ENCODE measurements at places on chromosomes 6 and 20. TPM values are rescaled to one million over a fixed set of nuclear protein-coding genes. Genes with fewer than 3 reads are reported as not detected.

DNA sequence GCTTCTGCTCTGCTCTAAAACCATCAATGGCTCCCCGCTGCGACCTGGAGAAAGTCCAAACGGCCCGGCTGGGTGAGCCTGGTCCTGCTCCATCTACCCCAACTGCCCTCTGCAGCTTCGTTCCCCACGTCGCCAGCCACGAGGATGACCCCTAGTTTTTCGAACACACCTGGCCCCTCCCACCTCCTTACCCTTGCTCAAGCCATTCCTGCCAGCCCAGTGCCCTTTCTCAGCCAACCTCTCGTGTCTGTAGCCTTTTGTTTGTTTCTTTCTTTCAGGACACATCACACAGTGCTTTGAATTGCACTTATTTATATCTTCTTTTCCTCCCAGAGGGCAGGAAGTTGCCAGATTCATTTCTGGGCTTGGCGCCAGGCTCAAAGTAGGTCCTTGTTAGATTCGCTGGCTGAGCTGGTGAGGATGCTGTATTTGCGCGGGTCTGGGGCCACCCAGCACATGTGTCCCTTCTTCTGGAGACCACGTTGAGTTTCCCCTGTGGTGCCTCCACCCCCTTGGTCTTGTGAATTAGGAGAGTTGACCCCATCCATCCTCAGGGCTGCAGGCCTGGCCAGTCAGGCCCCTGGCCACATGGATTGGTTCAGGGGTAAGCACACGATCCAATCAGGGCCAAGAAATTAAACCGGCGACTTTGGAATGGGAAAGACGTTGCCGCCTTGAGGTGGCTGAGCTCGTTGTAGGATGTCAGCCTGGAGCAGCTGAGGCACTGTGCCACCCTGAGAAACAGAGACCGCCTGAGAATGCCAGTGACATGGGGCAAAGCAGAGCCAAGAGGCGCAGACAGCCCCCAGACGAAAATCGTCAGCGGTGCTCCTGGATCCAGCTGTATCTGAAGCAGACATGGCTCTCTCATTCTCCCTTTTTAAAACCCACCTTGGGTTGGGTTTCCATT lies 156.0 kb downstream of the CEBPB start:
- no peak for DNase-seq

GRCh38 chr6:114000069-114000468 lies 29.1 kb upstream of the HDAC2 start:
- DNase-seq = no peak

- no peak for DNase-seq
Observed at GRCh38 chr6:125769147-125769783, 19.8 kb downstream of the HEY2 start.

DNA sequence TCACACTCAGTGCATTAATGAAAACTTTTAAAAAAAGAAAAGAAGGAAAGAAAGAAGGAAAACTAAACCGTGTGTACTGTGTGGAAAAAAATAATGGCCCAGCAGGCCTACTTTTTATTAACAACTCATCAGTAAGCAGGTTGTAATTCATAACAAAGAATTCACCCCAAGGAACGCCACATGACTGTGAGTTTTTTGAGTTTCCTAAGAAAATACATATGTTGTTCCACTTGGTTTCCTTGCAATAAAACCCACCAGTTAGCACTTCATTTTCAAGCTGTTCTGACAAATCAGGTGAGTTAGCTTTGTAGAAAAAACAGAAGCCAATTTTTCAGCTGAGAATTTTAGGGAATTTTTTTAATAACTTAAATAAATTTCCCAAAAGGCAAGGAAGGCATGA lies 259.3 kb upstream of the TBX18 start:
- DNase-seq = no peak

GRCh38 chr6:68559716-68560115 lies 75.4 kb upstream of the ADGRB3 start:
- DNase-seq = no peak

PLCB1 gene
- 16.9 TPM for total RNA-seq

RGS19 gene
- 29.0 TPM for total RNA-seq

DNA sequence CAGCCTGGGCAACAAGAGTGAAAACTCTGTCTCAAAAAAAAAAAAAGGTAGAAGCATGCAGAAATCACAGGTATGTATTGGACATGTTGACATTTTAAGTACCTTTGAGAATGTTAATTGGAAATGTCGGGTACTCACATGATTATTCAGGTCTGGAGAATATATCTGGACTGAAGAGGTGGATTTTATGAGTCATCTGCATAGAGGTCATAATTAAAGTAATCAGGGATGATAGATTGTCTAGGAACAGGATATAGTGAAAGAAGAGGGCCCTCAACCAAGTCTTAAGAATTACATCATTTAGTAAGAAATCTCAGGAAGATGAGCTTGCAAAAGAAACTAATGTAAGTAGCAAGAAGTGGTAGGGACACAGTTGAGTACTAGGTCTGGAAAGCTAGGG lies 212.5 kb downstream of the UTRN start:
- DNase-seq = no peak

GRCh38 chr20:44979090-44979621 lies 12.8 kb downstream of the STK4 start:
- no peak for DNase-seq

DNA sequence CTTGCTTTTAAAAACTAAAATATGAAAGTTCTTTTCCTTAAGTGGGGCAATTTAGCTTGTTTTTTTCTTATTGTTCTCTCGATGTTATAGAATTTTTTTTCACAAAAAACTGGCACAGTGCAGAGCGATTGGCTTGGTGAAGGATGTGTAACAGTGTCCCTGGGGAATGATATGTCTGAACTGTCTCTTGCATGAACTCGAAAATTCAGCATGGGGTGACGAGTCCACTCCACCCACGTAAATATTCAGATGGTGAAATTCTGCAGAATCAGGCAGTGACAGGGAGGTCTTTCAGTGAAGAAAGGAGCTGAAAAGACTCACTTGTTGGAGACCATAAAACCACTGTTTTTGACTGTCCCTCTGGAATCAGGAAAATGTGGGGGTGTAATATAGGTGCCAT lies 505.3 kb downstream of the MMUT start:
- no peak for DNase-seq

DNA sequence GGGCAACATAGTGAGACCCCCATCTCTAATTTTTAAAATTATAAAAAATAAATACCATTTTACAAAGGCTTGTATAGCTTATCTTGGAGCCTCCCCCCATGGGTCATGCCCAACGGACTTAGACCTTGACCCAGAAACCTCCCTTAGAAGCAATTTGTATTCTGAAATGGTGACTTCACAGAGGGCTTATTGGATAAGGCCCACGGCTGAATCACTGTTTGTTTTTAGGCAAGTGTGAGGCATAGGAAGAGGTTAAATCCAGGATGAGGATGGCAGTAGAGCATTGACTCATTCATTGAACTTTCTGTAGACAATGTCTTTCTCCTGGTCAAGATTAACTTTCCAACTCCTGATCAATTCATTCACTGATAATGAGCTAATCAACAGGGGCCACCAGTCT lies 6.2 kb upstream of the SNAI1 start:
- DNase-seq = no peak

DNA sequence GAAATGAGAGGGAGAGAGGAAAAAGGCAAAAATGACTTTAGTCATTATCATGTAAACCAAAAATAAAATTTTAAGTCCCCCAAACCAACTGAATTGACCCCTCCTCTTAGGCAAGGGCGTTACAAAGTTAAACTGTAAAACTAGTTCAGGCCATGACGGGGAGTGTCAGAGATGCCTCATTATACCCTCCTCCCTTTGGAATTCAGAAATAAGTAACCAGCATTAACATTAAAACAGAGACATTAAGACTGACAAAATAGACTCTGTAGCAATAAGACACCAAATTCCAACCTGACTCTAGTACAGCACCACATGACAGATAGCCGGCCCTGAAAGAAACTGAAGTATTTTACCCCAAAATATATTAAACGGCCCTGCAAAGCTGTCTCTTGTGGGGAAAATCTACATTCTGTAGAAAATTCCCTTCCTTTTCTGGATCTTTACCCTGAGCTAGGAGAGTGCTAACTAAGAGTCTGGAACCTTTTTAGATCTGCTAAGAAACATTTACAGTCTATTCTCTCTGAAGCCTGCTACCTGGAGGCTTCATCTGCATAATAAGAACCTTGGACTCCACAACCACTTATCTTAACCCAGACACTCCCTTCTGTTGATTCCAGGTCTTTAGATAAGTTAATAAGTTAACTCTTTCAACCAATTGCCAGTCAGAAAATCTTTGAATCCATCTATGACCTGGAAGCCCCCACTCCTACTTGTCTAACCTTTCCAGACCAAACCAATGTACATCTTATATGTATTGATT lies 150.7 kb downstream of the PKHD1 start:
- DNase-seq = no peak

- no peak for DNase-seq
Observed at GRCh38 chr20:3326779-3327521, 80.5 kb downstream of the DNAAF9 start.

GRCh38 chr6:108608453-108609275 lies 47.9 kb downstream of the FOXO3 start:
- DNase-seq = no peak

DNA sequence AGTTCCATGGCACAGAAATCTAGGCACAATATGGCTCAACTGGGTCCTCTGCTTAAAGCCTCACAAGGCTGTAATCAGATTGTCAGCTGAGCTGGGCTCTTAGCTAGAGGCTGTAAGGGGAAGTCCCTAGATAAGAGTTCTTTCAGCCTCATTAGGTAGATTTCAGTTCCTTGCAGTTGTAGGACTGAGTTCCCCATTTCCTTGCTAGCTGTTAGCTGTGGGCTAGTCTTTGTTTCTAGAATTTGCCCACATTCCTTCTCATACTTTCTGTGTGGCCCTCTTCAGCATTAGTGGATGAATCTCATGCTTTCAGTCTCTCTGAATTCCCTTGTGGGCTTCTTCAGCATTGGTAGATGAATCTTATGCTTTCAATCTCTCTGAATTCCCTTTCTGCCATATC lies 71.0 kb upstream of the MRAP2 start:
- no peak for DNase-seq

DNA sequence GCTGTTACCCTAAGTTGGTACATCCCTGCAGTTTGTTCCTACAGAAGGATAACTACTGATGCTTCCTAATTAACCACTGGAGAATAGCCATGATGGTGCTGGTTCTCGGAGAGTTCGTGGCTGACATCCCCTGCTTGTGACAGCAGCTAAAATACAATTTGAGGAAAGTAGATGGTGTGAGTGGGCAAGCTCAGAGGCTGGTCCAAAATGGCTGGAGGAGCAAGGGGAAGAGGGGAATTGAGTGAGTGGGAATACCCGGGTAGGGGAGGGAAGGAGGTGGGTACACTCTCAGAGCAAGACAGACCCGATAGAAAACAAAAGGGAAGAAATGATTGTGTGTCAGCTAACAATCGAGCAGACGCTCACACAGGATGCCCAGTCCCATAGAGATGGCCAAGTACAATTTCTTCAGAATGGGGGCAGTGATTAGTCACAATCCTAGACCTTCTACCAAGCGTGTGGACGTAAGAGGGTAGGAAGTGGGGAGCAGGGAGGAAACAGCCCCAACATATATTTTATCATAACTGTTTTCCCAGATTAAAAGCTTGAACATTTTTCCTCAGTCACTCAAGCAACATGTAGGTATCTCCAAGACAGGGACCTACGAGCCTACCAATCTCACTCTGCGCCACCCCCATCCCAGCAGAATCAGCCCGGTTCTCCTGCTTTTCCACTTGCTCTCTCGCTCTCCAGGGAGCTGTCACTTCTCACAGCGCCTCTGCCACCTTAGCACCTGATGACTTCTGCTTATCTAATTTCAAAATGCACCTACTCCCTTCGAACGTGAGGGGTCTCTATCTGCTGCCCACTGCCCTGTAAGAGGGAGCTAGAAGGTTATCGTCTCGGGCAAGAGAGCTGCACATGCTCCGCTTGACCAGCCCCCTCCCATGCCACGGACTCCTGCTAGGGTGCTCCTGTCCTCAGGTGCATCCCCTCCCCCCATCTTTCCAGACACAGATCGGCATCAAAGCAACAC lies 26.2 kb downstream of the RIPOR2 start:
- DNase-seq = no peak

DNA sequence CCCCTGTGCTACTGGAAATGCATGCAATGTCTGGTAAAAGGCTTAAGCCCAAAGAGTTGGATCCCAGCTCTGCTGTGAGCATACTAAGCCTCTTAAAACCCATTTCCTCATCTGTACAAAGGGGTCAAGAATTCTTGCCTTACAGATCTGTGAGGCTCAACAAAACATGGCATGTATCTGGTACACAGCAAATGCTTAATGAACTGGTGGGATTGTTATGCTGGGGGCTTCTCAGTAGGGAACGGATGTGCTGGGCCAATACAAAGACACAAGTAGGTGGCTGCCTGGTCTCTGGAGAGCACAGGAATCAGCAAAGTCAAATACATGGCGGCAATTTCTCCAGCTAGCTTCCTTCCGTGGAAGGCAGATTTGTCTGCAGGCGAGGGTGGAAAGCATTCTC lies 62.3 kb downstream of the LAMP5 start:
- no peak for DNase-seq

FNDC1 gene
- total RNA-seq = 1.2 TPM

- DNase-seq = no peak
Observed at GRCh38 chr20:35907017-35907701, 47.1 kb downstream of the SCAND1 start.

DNA sequence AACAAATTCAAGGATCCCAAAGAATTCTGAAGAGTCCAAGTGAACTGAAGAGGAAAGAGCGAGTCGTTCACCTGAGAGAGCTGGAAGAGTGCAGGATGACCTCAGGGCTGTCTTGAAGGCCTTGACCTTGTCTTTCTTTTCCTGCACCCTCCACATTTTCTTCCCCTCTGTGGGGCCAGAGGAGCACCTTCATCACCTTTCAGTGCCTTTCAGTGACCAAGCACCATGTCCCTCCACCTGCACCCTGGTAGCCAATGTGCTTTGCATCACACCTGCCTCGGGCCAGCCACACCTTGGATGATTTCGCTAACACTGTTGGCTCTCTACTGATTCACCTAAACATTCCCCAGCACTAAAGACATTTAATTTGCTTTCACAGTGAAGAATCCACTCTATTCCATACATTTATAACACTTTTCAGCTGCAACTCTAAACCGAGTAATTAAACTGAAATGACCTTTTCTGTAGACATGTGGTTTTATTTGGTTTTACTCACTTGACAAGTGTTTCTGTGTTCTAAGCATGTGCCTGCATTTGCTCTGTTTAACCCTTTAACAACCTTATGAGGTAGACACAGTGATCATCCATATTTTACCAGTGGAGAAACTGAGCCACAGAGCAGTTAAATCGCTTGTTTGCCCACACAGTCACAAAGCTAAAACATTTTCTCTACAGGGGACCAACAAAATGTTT lies 121.3 kb upstream of the CST7 start:
- peak; percentile 55 for DNase-seq

GRCh38 chr6:141259091-141259490 lies 873.6 kb upstream of the GJE1 start:
- no peak for DNase-seq

DNA sequence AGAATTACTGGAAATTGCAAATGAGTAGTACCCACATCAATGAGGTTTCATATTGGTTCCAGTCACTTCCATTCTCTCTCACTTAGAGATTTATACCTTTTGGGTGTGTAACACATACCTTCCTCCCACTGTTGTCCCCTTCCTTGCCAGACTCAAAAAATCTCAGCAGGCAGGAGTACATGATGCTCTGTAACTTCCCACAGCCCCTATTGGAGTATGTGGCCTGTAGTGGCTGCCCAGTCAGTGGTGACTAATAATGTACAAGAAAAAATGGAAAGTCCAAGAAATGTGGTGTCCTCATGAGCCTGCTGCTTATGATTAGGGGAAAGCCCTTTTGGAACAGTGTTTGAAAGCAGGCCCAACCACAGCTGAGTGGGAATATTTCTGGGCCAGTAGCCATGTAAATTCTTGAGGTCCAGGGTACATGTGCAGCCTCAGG lies 312.0 kb downstream of the ZFAND3 start:
- no peak for DNase-seq

All from mesenteric fat pad (tissue), 1 donor.